Non-pigmented ciliary epithelial cell (primary cell): ENCODE measurements at places on chromosomes 1 and 21.

DNA sequence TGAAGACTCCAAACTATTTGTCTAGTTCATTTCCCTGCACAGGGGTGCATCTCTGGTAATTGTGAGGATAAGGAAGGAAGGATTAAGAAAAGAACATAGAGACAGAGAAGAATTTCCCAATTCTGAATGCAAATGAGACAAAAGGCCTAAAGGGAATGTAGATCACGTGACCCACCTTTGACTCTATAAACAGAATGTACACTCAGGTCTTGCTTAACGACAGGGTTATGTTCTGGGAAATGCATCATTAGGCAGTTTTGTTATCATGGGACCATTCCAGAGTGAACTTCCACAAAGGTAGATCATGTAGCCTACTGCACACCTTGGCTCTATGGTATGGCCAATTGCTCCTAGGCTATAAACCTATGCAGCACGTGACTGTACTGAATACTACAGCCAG is 252.3 kb upstream of the ZP4 start:
- no peak for DNase-seq

DNA sequence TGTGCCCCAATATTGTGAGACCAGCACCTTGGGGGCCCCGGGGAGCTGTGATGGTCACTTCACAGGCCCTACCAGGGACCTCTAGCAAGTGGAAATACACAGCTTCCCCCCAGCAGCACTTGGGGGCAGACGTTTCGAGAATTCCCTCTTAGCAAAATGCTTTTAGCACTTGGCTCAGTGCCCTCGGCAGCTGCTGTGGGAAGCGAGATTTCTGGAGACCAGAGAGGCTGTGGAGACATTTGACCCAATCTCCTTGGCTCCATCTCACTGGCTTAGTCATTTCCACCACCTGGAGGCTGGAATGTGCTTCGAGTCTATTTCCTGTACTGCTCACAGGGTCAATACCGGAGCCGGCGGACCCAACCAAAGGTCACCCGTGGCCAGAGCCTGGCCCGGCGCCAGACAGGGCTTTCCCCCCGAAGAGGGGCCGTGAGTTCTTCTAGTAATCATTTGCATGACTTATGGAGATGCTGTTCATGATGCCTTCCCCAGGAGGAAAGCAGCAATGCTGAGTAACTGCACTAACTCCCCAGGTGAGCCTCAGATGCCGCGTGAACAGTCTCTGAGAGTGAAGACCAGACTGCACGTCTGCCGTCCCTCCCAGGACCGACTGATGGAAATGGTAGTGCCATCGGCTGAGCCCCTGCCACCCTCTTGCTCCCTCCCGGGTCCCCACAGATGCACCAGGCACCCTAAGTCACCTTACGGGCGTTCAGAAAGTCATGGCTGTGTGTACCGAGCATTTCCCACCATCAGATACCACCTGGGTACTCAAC is 4.4 kb upstream of the C2CD2 start:
- DNase-seq: peak; percentile 79

DNA sequence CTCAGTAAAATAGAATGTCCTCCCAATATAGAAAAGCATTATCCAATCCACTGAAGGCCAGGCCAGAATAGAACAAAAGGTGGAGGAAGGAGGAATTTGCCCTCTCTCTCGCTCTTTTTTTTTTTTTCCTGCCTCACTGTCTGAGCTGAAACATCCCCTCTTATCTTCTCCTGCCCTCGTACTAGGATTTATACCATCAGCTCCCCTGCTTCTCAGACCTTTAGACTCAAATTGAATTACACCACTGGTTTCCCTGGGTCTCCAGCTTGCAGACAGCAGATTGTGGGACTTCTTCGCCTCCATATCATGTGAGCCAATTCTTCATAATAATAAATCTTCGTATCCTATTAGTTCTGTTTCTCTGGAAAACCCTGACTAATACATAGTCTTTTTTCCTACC is 4.9 kb upstream of the ZMYM6 start:
- DNase-seq: no peak

DNA sequence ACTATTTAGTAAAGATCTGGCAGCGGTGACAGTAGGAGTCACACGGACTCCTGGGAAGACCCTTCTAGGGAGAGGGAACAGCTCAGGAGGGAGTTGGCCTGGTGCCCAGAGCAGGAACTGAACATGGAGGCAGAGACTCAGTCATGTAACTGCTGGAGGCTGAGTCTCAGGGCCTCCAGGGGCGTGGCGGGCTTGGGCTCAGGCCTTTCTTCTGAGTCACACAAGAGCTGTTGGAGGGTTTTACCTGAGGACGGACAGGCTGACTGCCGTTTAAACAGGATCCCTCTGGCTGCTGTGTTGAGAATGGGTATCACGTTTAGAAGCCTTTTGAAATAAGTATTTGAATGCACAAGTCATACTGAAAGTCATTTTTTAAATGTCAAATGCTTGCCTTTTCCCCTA is 7.2 kb upstream of the ETS2 start:
- no peak for DNase-seq

- DNase-seq: no peak
Measured at GRCh38 chr1:66978201-66978600, 53.4 kb downstream of the MIER1 start.

DNA sequence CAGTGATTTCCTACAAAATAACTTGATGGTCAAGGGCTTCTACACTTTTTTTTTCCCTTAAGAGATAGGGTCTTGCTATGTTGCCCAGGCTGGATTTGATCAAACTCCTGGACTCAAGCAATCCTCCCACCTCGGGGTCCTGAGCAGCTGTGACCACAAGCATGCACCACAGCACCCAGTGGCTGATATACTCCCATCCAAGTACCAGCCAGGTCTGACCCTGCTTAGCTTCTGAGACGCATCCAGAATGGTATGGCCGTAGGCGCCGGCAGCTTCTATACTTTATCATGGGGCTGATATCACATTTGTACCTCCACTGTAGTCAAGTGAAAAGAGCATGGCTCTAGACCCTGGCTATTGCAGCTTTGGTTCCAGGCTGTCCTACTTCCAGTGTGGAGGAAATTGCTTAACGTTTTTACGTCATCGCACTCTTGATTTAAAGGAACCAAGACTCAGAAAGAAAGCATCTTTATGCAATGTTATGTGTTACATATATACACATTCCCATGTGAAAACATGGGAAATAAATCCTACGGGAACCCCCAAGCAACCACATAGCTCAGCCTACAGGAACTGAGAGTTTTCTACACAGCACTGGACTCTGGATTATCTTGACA is 39.5 kb downstream of the PDPN start:
- no peak for DNase-seq

DNA sequence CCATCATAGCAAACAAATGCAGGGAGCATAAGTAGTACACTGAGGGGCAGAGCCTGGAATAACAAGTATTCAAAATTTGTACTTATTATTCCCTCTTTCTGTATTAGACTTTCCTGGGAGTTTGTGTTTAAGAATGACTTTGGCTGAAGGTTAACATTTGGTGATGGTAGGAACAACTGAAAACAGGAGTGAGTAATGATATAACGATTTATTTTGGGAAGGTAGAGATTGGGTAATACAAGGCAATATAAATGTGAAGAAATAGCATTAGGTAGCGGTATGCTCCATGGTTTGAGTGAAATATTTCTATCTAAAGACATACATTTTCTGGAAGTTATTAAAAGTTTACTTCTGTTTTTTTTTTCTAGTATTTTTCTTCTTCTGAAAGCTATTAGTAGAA is 18.5 kb upstream of the C1orf21 start:
- DNase-seq: no peak

DNA sequence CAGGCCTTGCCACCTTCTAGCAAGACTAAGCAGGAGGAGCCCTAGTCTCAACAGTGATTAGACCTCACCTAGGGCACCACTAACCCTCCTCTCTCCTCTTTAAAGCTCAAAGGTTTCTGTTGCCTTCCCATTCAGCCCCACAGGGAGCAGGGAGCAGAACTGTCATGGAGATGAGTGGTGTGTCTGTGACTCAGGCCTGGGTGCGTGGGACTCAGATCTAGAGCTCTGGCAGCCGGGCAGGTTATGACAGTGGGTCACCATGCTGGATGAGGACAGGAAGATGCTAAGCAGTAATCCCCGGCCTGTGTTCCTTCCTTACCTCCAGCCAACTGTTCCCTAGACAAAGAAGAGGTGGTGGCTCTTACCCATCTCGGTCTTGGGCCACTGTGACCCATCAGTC is 60.1 kb upstream of the COA6 start:
- DNase-seq: no peak

- DNase-seq: no peak
Measured at GRCh38 chr1:28302247-28302646, 26.6 kb upstream of the MED18 start.

GRCh38 chr1:162548170-162548569 is 13.4 kb upstream of the UAP1 start:
- no peak for DNase-seq

GRCh38 chr1:180920702-180921101 is 8.0 kb downstream of the KIAA1614 start:
- no peak for DNase-seq

DNA sequence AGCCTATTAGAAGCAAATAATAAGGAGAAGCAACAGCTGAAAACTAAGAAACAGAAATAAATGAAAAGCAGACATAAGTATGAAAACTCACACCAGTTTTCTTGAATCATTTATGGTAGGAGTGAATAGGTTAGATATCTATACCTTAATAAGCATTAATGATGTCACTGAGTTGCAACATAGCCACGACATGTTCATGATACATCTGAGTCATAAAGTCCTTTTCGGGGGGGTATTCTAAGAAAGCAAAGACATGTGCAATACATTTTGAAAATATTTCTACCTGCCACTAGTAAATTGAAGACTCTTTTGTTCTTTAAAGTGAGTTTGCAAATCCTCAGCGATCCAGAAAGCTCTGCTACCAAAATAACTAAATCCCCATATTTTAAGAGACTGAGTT is 7.2 kb downstream of the CD34 start:
- DNase-seq: no peak

DNA sequence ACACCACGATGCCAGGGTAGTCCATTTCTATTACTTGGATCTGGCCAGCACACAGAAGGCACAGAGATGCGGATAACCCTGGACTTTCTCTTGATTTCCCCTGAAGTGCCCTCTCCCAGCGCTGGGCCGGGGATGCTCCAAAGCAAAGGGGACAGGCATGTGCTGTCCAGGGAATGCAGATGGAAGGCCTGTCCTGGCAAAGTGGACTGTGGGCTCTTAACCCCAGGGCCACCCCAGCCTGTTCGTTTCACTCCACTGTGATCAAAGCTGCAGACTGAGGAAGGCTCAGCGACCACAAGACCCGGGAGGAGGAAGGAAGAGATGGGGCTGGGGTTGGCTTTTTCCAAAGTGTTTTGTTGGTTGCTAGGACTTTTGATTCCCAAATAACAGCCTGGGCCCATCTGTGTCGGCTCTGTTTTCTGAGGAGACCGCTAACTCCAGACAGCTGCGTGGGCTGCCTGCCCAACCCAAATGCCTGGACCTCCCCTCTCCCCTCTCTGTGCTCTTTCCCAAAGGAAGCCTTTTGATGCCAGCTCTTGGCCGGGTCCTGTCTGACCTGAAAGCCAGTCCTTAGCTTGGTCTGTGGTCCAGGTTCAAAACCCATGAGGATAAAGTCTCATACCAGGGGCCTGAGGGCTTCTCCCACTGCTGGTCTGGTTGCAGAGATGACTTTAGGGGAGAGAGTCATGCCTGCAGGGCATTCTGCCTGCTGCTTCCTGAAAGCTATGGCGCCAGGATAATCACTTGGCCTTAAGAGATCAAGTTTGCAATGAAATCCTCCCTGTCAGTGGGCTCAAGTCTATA is 119.6 kb upstream of the CD34 start:
- DNase-seq: no peak

GRCh38 chr1:39704757-39705156 is 13.5 kb upstream of the HPCAL4 start:
- no peak for DNase-seq

- no peak for DNase-seq
Measured at GRCh38 chr1:31458287-31458896, 45.4 kb downstream of the SERINC2 start.

DNA sequence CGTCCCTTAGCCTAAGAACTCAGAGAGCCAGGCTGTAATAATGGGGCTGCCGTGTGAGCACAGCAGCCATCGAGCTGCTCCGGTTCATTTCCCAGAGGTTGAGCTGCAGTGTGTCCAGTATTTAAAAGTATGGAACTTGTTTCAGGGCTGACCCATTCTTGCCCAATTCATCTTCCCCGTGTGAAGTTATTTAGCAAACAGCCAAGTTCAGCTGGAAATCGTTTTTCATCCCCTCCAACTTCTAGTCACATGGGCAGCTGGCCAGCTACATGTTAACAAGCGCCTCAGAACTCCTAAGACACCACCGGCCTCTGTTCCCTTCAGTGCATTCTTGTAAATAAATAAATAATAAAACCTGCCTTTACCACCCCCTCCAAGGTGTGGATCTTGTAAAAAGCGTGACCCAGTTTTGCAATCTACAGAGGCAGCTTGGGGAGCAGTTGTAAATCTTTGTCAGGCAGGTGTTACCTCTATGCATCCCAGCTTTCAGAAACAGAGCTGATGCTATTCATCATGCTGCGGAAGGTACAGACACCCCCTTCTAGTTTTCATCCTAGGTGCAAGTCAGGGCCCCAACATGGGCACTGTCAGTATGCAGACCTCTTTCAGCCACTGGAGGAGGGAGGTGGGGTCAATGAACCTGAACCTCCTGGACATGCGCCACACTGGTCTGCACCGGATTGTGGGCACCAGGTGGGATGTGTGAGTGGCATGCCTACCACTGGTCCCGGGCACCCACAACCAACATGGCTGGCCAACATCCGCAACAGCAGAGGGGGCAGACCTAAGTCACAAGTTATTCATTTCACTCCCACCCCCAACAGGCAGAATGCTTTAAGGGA is 18.7 kb upstream of the KNCN start:
- DNase-seq: no peak

DNA sequence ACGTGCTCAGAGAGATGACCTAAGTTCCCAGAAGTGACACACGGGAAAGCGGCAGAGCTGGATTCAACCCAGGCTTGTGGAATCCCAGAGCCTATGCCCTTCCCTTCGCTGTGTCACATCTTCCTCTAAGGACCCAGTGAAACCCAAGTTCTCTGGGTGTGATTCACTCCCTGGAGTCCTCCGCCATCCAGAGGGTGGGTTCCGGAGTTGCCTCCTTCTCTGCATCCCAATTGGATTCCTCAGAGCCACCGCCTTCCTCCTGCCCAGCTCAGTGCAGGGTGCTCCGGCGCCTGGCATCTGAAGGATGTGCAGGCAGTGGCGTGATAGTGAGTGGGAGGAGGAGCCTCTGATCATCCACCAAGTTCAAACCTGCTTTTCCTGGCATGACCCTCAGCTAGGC is 20.7 kb upstream of the RCC2 start:
- DNase-seq: no peak

DNA sequence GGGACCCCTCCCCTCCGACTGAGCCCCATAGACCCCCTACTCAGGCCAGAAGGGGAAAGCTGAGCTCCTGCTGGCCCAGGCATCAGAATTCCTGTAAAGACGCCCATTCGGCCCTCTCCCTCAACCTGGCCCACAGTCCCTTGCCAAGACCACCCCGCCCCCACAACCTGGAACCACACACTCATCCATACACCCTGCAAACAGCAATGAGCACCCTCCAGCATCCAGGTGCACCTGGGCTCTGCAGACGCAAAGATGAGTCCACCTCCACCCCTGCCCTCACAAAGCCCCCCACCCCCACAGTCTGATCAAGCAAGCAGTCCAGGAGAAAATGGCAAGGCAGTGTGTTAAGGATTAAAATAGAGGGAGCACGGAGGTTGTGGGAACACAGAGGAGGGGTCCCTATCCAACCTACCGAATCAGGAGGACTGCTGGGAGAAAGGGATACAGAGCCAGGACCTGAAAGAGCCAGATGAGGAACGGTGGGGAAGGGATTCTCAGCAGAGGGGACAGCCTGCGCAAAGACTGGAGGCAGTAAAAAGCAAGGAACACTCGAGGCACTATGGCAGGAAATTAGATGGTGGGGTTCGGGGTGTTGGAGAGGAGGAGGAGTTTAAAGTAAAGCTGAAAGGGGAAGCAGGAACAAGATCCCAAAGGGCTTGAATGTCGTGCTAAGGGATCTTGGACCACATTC is 67.3 kb upstream of the LAPTM5 start:
- DNase-seq: no peak
